CD4-positive, alpha-beta T cell treated with Interleukin-1 beta for 1 hour (primary cell): ENCODE measurements at places on chromosomes 6 and 20.

- no peak for DNase-seq
Observed at GRCh38 chr6:121000381-121000780, 333.9 kb downstream of the TBC1D32 start.

- no peak for DNase-seq
Observed at GRCh38 chr20:23152308-23152892, 66.3 kb upstream of the CD93 start.

DNA sequence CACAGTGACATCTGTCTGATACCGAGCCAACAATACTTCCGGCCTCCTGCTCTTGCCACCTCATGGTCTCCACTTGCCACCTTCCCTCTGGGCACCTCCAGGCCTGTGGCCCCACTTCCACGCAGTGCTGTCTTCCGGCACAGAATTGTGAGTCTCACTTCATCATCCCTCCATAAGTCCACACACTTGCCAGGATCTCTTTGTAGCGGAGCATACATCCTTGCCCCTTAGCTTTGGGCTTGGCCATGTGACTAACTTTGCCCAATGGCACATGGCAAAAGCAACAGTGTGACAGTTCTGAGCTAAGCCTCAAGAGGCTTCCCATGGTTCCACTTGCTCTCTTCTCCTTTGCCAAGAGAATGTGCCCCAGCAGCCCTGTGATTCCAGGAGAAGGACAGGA, 4.5 kb upstream of the C20orf202 start:
- DNase-seq = no peak

- DNase-seq = no peak
Observed at GRCh38 chr20:19756761-19757486, 1.1 kb upstream of the RIN2 start.

DNA sequence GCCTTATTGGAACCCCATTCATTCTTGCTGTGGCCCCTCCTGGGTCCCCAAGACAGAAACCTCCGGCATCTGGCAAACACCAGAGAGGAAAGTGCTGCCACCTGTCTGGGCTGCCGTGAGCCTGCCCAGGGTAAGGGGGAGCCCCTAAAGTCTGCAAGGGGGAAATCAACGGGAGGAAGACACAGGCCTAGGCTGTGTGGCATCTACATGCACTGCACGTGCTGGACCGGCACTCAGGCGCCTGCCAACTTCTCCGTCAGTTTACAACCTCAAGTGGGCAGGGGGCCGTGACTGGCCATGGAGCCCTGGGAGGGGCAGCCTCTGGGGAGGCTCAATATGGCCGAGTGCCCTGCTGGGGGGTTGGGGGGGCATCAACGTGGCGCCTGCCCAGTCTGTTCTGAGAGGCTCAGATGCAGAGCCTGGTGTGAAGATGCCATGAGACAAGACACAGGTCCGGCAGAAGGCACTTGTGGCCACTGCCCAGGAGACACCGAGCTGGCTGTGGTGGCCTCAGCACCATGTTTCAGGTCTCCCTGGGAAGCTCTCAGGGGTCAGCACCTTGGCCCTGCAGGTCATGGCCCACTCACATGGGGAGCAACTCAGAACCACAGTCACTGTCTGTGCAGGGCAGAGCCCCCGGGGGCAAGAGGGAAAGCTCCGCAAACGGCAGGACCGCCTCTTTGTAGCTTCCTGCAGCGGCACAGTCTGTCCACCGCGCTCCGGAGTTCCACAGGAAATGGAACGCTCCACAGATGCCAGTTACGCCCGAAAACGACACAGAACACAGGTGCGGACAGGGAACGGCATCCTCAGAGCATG, 8.4 kb downstream of the UCKL1 start:
- peak; percentile 29 for DNase-seq

DNA sequence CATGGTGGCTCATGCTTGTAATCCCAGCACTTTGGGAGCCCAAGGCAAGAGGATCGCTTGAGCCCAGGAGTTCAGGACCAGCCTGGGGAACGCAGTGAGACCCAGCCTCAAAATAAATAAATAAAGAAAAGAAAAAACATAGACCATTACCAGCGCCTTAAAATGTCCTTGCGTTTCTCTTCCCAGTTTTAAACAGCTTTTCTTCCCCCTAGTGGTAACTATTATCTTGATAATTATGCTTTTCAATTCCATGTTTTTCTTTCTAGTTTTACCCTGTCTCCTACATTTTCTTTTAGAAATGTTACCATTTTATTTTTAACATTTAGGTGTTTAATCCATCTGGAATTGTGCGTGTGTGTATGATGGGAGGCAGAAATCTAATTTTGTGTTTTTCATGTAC, 24.4 kb downstream of the DNAH8 start:
- no peak for DNase-seq

GRCh38 chr6:139612135-139612465, 237.7 kb upstream of the CITED2 start:
- DNase-seq = no peak

DNA sequence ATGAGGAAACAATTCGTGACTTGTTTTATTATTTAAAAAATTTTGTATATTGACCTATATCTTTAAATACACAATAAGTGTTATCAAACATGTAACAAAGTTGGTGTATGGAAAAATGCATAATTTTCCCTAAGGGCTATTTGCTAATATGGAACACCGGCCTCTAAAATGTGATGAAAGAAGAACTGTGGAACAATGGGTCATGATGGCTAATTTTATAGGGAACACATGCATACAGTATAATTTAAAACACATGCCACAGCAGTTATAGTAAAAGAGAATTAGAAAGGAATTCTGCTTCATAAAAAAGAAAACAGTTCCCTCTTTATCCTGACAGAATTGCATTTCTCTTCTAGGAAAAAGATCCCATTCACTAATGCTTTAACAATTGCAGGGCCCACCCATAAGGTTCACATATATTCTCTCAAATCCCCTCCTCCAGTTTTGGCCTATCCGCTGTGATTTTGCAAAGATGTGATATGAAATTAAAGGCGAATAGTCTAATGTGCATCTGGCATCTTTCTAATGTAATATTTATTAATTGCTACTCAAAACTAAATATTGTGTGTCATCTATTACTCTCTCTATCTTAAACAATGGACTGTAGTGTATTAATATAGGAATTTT, 628.1 kb upstream of the CITED2 start:
- no peak for DNase-seq

DNA sequence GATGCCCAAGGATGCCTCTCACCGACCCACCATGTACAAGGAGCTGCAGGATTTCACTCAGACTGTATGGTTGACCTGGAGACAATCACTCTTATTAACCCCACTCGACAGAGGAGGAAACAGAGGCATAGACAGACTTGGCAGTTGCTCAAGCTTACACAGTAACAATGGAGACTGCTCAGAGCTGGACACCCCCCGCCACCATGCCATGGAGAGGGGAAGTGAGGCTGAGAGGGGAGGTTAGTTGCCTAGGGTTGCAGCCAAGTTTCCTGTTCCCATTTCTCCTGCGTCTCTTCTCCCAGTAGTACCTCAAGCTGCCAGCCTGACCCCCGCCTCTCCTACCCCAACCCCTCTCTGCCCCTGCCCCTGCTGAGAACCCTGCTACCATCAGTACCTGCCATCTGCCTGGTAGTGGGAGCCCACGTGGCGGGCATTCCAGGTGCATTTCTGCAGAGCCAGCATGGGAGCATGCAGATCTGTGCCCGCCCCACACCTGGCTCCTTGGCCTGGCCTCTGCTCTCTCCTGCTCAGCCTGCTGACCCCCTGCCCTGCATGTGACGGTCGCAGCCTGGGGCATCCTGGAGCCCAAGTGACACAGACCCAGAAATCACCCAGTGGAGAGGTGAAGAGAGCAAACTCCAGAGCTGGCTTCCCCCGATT, 157.7 kb downstream of the PREX1 start:
- no peak for DNase-seq

DNA sequence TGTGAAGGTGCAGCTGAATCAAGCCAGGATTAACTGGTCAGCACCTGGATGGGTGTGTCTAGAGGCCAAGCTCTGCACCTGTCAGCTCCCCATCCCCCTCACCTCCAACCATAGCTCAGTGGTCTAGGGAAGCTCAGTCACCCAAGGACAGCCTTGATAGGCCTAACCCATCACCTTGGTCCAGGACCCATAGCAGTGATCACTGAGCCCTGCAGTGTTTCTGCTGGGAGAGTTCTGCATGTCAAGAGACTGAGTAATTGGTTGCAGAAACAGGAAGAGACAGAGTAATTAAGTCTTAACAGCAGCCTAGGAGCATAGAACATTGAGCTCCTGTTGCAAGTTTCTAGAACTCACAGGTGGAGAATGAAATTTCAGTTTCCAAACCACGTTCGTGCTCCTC, 18.7 kb upstream of the RALGAPB start:
- no peak for DNase-seq

DNA sequence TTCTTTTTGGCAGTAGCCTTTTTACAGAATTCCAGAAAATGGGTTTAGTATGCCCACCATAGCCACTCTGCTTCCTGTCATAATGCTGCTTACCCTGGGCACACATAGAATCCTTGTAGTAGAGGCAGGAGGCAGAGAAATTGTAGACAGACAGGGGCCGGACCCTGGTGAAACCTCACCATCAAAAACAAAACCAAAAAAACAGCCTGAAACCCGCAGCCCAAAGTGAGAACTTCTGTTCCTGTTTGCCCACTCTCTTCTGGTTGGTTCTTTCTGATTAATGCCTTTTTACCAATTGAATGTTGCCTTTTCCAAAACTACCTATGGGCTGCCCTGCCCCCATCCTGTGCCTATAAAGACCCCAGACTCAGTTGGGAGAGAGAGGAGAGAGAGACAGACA, 188.2 kb downstream of the CDKAL1 start:
- no peak for DNase-seq
